ENCODE measurements at places on chromosomes 11 and 22.

- no peak for DNase-seq
Observed at GRCh38 chr22:50613291-50613981, 12.8 kb downstream of the MAPK8IP2 start.

DNA sequence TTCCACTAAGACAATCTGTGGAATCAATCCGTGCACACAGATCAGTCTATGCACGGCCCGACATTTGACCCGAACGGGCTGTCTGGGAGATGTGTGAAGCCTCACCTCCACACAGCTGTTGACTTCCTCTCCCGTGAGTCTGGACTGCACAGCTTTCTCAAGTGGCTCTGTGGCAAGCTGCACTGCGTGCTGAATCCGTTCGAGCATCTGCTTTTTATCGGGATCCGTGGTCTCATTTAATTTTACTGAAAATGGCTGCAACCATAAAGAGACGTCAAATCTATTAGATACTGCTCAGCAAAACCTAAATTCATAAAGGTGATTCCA is 19.3 kb downstream of the CARS1 start:
- no peak for DNase-seq

DNA sequence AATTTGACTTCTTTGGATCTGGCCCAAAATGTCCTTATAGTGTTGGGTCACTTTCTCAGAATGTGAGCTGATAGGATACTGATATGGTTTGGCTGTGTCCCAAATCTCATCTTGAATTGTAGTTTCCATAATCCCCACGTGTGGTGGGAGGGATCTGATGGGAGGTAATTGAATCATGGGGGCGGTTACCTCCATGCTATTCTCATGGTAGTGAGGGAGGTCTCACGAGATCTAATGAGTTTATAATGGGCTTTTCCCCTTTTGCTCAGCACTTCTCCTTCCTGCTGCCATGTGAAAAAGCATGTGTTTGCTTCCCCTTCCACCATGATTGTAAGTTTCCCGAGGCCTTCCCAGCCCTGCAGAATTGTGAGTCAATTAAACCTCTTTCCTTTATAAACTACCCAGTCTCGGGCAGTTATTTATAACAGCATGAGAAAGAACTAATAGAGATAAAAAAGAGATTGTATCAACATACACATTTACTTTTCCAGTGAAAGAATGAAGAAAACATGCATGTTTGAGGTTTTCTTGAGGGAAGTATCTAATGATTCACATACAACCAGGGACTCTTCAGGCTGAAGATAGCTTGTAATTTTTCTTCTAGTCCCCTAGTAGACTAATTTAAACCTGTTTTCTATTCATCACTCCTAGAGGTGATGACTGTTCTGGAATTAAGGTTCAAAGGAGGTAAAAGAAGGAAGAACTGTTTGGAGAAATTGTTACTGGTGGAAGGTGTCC is 17.3 kb upstream of the CSTF3 start:
- DNase-seq = no peak

- no peak for DNase-seq
Observed at GRCh38 chr22:44544816-44545433, 46.9 kb upstream of the RTL6 start.

GRCh38 chr22:23137905-23138561 is 3.8 kb downstream of the RSPH14 start:
- no peak for DNase-seq

DNA sequence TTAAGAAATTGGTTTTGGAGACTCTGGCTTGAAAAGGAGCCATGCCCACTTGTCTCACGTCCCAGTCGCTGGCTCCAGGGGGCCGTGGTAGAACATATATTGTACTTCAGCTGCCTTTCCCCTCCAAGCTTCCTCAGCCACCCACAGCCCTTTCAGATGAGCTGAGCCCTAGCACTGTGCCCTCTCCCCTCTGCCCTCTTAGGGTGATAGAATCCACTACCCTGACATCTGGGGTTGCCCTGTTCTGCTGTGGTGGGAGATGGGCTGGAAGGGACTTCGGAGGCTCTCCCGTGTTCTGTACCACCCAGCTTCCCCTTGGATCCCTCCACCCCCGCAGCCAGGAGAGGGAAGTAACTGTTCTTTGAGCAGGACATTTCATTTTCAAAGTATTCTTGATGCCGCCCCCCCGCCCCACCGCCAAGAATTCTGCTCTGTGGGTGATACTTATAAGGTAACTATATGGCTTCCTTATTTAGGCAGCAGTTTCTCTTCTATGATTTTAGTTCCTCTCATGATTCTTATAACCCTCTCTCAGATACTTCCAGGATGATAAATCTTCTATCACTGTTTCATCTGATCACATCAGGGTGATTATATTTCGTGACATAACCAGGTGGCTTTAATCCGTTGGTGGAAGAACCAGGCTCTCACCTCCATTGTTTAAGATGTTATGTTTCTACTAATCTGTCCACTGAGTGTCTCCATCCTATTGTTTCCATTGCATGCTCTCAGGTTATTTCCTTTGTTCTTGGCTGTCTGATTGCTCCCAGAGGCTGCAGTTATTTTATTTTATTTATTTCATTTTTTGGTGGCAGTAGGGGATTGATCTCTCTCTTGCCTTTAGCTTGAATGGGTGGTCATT is 24.1 kb downstream of the ZBTB16 start:
- DNase-seq = no peak

DNA sequence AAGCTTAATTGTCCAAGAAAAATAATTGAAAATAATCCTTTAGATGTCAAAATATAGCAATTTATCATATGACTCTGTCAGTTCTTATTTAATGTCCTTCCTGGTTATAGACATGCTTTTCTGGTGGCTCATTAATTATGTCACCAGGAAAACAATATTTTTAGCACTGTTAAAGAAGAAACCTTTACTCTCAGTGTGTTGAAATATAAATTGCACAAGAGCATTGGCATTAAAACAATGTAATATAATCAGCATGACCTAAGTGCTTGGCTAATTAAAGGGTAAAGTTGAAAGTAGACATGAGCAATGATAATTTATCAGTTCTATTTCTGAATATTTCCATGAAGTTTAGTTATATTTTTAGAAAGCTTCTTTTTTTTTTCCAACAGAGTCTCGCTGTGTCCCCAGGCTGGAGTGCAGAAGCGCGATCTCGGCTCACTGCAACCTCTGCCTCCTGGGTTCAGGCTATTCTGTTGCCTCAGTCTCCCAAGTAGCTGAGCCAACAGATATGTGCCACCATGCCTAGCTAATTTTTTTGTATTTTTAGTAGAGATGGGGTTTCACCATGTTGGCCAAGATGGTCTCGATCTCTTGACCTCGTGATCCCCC is 232.3 kb downstream of the JRKL start:
- no peak for DNase-seq

DNA sequence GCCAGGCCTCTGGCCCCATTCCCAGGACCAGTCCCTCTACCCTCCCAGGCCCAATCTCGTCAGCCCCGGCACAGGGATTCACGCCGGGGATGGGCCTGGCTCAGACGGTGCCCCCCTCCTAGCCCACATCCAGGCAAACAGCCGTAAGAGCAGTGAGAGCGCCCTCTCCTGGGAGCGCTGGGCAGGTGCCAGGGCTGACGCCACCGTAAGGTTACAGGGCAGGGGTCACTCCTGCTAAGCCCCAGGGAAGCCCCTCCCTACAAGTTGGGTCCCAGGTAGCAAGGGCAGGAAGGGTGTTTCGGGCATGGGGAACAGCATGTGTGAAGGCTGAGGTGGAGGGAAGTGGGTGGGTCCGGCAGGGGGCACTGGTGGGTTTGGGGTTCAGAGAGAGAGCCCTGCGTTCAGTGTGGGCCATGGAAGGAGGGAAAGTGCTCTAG is 19.2 kb upstream of the PPARA start:
- no peak for DNase-seq

DNA sequence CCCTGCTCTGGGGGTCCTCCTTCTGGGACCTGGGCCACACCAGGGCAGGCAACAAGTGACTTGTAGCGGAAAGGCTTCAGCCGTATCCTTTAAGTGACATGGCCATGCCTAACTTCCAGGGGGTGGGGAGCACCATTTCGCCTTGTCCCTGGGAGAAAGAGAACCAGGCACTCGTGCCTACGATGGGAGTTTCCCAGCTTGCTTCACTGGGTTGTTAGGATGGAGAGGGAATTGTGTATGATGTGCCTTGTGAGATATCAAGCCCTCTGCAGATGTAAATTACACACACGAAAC is 151.4 kb downstream of the CACNA1I start:
- DNase-seq = no peak

DNA sequence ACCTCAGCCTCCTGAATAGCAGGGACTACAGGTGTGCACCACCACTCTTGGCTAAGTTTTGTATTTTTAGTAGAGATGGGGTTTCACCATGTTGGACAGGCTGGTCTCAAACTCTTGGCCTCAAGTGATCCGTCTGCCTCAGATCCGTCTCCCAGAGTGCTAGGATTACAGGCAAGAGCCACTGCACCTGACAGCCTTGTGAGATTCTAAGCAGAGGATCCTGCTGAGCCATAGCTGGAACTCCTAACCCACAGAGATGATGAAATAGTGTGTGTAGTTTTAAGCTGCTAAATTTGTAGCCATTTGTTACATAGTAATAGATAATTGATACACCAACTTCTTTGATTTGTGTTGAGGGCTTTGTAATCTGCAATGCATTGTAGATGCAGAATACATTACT is 51.1 kb downstream of the CLMP start:
- DNase-seq = no peak

DNA sequence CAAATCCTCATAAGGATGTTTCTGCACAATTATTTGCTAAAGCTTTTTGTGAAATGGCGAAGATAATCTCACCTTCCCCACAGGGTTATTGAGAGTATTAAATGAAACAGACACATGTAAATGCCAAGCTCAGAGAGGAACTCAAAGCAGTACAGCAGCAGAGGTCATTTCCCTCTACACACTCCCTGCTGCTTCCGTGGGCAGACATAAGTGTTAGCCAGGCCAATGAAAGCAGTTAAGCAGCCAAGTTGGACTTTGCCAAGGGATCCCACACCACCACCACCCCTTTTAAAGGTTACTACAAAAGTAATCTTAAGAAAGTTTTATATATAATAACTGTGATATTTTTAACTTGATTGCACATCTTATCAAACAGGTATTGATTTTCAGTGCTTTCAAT is 4.0 kb upstream of the FAM111A start:
- no peak for DNase-seq

DNA sequence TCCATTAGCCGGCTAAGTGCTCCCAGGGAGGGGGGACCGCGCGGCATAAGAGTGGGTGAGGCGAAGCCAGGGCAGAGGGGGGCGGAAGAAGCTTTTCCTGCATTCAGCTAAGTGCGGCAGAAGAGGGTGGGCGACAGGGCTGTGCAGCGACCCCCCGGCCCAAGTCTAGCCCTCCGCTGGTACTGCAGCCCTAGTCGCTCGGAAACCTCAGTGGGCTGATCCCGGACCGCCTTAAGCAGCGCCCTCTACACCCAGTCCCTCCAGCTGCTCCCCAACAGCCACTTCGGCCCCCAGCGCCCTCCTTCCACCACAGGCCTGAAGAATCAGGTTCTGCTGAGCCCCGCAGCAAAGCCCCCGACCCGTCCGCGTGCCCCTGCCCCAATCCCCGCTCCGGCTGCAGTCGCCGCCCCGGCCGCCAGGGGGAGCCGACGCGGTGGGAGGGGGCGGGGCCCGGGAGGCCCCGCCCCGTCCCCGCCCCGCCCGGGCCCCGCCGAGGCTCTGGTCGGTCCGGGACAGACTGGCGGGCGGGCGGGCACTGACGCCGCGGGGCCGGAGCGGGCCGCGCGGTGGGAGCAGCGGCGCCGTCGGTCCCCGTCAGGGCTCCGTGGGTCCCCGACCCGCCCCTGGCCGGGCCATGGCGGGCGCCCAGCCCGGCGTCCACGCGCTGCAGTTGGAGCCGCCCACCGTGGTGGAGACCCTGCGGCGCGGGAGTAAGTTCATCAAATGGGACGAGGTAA is at the start of gene PLCB3:
TSS of gene PLCB3 (plus strand) at position 515 of the 737 bp plus-strand sequence. CDS start at position 635, 120 bp downstream.
- peak; percentile 49 for DNase-seq

GRCh38 chr22:30754971-30755758 is 60.5 kb downstream of the OSBP2 start:
- DNase-seq = peak; percentile 81

DNA sequence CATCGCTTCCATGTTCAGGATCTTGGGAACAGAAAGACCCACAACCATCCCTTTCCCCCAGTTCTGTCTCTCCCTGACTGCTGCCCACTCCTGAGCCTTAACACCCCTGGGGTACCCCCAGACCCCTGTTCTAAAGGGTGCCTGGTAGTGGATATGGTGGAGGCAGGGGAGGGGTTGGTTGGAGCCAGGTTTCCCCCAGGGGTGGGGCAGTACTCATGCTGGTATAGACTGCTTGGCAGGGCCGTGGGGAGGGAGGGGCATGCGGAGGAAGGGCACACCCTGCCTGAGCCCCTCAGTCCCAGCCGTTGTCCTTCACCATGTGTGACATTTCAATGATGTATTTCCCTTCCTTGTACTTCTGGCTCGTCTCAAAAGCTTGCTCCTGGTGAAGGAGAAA is 4.0 kb downstream of the YPEL4 start:
- peak; percentile 14 for DNase-seq

DNA sequence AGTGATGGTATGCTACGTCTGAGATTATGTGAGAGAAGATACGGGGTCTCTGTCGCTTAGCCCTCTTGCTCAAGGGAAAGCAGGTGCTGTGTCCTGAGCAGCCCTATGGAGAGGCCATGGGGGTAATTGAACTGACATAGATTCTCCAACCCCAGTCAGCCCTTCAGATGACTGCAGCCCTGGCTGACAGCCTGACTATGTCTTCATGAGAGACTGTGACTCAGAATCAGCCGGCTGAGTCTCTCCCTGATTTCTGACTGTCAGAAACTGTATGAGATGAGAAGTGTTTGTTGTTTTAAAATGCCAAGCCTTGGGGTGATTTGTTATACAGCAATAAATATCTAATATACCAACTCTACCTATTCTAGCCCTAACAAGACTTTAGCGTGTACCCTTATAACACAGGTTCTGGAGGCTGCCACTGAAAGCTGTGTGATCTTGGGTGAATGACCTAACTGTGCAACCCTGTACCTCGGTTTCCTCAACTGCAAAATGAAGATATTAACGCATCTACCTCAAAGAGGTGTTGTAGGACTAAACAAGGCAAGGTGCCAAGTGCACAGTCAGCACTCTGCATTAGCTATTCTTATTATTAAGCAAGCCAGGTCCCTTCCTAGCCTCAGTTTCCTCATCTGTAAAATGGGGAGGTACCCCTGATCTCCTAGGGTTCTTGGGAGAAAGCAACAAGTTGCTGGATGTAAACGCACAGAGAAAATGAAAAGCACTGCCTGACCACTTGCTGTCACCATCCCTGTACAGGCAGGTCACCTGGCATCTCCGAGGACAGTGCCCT is 24.9 kb downstream of the SLC43A1 start:
- DNase-seq = no peak

DNA sequence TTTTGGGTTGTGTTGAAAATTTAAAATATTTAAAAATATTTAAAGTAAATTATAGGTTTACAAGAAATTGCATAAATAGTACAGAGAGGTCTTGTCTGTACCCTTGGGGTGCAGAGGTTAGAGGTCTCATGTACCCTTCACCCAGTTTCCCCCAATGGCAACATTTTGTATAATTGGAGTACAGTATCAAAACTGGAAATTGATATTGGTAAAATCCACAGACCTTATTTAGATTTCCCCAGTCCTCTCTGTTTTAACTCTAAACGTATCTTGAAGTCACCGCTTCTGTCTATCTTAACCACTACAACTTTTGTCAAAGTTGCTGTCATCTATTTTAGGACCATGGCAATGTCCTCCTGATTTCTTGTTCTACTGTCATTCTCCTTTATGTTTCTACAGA is 10.9 kb downstream of the THY1 start:
- DNase-seq = no peak

- no peak for DNase-seq
Observed at GRCh38 chr22:46992121-46992731, 229.8 kb downstream of the TBC1D22A start.

GRCh38 chr22:35426801-35427140 is 26.8 kb downstream of the MCM5 start:
- no peak for DNase-seq

- DNase-seq = no peak
Observed at GRCh38 chr11:131393691-131394090, 23.3 kb downstream of the NTM start.

GRCh38 chr11:56103210-56103737 is at the start of gene OR8H2:
OR8H2 (plus strand) TSS chr11:56103687; CDS start chr11:56105043, 1,356 bp downstream.
- no peak for DNase-seq

Data from umbilical cord (tissue), 2 donors.